Mammary epithelial cell (primary cell): ENCODE measurements at places on chromosomes 13 and 19.
A peak's percentile ranks its signal among the peaks of the same experiment; 100 is the strongest.

DNA sequence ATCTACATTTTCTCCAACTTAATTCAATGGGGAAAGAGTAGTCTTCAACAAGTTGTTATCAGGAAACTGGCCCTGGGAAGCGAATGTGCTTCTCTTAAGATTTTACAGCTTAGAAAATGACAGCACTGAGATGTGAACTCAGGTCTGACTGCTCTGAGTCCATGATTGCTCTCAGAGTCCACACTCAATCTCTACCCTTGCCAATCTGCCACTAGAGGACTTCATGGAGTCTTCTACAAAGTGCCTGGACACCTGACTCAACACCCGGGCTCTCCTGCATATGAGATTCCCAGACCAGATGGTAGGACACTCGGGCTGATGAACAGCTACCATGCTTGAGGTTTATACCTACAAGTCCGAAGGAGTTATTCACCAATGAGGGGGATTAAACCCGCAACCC lies 74.8 kb downstream of the ABCC4 start:
- DNase-seq, result no peak

GRCh38 chr13:40784540-40784939 lies 4.9 kb upstream of the SLC25A15 start:
- no peak for DNase-seq

DNA sequence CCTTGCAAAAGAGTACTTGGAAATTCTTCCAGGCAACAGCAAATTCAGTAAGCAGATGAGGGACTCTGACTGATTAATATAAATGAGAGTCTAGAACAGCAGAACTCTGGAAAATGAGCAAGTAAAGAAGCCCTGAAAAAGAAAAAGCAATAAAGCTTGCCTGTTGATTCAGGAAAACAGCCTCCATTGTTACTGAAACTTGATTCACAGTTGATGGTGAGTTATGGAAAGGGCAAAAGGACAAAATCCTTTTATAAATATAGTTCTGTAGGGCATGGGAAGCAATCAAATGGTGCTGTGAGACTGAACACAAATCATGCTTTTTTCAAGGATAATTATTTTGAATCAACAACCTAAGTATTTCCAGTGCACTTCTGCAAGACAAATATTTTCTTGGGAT lies 67.7 kb downstream of the IRS2 start:
- DNase-seq, result no peak

- no peak for DNase-seq
Observed at GRCh38 chr19:19482809-19483596, 32.3 kb downstream of the TSSK6 start.

- peak; percentile 75 for DNase-seq
Observed at GRCh38 chr13:31009166-31009565, 76.7 kb downstream of the TEX26 start.

DNA sequence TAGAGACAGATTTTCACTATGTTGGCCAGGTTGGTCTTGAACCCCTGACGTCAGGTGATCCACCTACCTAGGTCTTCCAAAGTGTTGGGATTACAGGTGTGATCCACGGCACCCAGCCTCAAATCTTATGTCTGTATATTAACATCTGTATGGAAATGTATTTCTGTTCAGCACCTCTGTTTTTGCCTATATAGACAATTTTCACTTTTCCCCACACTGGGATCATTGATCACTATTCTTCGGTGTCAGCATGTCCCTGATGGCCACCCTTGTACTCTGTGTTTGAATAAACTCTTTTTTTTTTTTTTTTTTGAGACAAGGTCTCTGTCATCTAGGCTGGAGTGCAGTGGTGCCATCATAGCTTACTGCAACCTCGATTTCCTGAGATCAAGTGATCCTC lies 3.2 kb upstream of the ZNF627 start:
- no peak for DNase-seq

DNA sequence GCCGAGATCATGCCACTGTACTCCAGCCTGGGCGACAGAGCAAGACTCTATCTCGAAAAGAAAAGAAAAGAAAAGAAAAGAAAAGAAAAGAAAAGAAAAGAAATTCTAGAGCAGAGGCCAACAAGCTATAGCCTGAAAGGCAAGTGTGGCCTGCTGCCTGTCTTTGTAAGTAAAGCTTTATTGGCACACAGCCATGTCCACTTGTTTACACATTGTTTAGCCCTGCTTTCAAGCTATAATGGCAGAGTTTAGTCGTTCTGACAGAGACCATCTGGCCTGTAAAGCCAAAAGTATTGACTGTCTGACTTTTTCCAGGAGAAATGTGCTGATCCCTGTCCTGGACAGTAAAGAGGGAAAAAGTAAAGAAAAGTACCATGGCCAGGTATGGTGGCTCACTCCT lies 18.3 kb downstream of the NWD1 start:
- no peak for DNase-seq

DNA sequence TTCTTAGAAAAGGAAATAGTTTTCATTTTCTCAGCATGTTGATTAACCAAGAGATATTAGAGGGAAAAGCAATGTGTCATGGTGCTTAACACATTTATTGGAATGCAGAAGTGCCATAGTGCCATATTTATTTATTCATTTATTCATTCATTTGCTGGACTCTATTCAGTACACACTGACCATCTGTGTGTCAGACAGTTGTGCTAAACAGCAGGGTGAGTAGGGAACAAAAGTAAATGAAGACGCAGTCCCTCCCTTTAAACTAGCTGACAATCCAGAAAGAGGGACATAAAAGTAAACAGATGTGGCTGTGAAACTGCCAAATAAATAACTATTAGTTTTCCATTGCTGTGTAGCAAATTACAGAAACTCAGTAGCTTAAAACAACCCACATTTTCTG lies 323.7 kb downstream of the MTUS2 start:
- no peak for DNase-seq

DNA sequence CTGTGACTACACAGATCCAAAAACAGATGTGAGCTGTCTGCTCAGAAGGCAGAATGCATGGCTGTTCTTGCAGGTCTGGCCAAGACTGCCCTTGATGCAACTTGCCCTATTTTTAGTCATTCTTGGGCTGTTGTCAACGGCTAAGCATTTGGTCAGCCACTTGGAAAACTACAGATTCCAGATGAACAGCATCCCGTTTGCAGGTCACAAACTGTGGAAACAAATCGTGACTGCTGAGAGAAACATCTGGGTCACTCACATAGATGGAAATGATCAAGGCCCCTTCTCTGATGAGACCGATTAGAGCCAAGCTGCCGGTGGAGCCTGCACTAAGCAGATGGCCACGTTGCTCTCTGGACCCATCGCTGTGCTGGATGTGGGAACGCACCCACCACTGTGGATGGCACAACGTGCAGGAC lies 15.4 kb upstream of the METTL21C start:
- DNase-seq, result no peak

- DNase-seq, result no peak
Observed at GRCh38 chr13:103006641-103007426, 59.4 kb downstream of the SLC10A2 start.

DNA sequence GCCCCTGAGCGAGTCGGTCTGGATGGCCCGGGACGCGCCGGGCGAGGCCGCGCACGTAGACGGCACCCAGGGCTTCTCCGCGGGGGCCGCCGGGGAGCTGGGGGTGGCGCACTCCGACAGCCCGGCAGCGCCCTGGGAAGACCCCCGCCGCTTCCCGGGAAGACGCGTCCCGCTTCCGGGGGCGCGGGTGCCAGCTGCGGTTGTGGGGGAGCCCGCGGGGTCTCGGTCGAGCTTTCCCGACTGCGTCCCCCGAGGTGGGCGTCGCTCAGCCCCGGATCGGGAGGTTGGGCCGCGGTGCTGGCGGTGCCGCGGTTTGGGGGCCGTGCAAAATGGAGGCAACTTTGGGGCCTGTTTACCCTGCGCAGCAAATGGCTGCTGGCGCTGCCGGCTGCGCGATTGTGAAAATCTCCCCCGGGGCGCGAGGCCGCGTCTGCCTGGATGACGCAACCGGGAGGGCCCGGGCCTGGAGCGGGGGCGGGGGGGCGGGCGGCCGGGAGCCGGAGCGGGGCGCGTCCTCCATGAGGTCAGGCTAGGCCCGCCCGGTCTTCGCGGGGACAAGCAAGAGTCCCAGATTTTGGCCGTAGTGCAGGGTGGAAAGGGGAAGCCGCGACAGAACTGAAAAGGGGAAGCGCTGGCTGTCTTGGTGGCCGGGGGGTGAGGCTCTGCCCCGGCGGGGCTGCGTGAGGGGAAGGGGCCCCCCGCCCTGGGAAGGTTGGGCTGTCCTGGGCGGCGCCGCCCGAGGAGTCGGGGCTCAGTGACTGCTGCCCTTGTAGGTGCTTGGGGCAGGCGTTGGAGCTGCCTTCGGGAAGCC lies 11.3 kb downstream of the PEAK3 start:
- DNase-seq, result peak; percentile 78

DNA sequence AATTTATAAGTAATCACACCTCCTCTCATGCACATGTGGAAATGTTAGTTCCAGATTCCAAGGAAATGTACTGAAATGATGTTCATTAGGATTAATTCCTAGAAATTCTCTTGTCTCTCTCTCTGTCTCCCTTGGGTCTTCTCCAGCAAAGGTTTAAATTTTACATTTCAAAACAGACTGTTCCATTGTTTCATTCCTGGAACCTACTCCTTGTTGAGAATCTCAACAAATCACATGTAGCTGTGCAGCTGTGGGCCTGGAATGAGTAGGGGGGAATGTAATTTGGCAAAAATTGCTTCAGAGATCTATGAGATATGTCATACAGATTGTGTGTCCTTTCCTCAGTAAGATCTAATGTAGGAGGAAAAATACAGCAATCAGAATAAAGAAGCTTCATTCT lies 46.2 kb upstream of the RFXAP start:
- no peak for DNase-seq

GRCh38 chr19:58009301-58009665 lies 6.7 kb upstream of the ZNF606 start:
- no peak for DNase-seq

- no peak for DNase-seq
Observed at GRCh38 chr19:16791942-16792341, 37.3 kb upstream of the SIN3B start.
